ENCODE measurements at places on chromosomes 11 and 22.
A peak's percentile ranks its signal among the peaks of the same experiment; 100 is the strongest.

DNA sequence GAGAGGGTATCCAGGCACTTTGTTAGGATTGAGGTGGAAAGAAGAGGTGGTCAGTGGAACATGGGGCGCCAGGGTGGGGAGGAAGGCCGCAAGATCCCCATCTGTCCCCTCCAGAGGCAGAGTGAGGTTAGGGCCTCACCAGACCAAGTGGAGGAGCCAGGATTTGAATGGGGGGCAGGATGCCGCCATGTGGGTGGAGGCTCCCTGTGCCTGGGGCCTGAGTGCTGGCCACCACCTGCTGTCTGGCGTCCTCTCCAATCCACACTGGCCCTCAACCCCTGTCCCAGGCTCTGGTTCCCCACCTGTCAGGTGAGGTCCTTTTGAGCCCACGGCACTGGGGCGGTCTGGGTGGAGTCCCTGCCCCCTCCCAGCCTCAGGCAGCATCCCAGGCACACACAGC, 17.5 kb upstream of the TBX1 start:
- no peak for DNase-seq

DNA sequence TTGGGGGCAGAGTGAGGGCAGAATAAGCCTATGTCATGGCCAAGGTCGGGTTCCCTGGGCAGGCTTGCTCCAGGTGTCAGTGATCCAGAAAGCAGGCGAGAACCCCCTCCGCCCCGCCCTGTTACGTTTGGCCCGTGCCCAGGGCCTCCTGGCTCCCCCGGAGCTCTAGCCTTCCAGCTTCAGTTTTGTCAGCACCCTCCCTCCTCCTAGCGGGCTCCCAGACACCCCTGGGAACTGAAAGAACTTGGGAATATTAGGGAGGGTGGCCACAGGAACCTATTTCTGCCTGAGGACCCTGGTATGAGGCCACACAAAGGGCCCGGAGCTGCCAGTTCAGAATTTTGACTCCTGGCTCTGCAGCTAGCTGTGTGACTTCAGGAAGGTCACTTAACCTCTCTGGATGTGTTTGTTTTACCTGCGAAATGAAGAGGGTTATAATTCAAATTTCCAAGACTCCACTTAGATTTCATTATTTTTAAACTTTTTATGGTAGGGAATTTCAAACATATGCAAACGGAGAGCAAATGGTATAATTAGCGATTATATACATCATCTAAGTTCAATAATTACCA, 1.2 kb downstream of the TUBA8 start:
- no peak for DNase-seq

DNA sequence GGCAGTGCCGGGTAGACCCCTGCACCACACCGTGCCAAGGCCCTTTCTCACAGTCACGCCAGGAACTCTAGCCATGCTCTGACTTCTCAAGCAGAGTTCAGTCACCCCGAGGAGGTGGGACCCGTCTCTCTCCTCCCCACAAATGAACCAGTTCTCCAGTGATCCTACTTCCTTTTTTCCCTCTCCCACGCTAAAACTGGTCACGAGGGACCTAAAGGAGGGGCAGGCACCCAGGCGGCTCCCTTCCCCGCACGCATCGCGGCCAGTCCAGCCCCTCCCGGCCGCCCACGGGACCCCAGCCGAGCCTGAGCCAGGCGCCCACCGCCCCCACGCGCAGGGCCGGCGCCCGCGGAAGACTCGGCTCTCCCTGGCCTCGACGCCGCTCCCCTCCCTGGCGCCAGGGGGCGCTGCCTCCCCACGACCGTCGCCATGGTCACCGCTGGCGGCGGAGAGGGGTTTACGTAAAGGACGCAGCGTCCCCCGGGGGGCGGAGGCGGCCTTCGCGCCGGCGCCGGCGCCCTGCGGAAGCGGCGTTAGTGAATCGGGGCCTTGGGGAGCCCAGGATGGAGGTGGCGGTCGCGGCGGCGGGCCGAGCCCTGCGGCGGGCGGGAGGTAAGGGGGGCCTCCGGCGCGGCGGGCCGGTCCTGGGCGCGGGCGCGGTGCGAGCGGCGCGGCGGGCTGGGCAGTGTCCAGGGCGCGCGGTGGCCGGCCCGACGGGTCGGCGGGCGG, at the start of gene DAGLA:
DAGLA (plus strand) TSS at position 499 of the 729 bp plus-strand sequence. CDS start 39,765 bp downstream, outside the sequence.
- peak; percentile 97 for DNase-seq

- DNase-seq: no peak
Observed at GRCh38 chr11:60777572-60777971, 7.6 kb upstream of the MS4A10 start.

DNA sequence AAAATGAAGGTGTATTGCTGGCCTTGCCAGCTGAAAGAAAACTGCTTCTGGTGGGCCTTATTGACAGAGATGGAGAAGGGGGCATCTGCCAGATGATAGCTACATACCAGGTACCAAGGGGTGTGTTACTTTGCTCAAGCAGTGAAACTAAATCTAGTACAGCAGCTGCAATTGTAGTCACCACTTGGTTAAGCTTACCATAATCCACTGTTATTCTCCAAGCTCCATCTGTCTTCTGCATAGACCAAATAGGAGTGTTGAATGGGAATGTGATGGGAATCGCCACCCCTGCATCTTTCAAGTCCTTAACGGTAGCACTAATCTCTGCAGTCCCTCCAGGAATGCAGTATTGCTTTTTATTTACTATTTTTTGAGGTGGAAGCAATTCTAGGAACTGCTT, 45.8 kb upstream of the LIN7C start:
- no peak for DNase-seq

DNA sequence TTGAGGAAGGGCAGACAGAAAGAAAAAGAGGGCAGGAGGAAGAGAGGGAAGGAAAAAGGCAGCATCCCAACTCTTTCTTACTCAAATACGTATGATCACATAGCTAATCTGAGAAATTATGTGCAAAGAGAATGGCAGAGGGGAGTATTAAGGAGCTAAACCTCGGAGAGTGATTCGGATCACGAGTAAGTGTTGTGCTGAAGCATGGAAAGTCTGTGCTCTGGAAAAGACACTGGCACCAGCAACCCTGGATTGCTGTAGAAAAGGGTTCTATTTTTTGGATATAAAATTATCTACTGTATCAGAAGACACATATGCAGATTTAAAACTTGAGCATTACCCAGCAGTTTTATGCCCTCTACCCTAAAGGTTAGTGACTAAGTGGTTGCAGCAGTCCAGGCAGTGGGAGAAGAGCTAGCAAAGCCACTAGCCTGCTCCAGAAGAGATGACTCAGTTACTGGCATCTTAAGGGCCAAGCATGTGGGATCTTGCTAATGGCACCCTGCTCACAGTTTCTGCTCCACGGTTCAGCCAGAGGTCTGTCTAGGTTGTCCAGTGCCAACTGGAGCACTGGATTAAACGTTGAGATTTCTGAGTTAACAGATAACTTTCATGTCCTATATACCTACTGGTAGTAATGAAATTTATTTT, 151.7 kb downstream of the SWAP70 start:
- DNase-seq: no peak

DNA sequence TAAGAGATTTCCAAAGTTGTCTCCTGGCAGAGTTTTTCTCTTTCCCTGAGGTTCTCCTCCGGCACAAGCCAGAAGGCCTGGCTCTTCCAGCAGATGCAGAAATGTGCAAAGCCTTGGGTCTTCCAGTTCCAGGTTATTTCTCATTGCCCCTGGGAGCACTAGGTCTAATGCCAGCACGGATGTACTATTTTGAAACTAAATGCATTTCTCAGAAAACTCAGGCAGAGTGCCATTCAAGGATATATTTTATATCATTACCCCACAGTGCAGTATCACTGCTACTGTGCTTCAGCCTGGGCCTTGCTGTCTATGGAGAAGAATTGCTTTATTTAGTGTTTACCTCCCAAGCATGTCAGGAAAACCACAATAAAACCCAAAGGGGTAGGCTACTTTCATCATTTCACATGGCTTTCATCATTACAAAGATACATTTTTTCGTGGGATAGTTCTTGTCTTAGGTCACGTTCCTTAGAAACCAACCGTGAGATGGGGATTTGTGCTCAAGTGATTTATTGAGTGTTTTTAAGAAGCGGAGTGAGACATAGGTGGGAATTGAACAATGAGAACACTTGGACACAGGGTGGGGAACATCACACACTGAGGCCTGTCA, 22.4 kb upstream of the FZD4 start:
- no peak for DNase-seq

DNA sequence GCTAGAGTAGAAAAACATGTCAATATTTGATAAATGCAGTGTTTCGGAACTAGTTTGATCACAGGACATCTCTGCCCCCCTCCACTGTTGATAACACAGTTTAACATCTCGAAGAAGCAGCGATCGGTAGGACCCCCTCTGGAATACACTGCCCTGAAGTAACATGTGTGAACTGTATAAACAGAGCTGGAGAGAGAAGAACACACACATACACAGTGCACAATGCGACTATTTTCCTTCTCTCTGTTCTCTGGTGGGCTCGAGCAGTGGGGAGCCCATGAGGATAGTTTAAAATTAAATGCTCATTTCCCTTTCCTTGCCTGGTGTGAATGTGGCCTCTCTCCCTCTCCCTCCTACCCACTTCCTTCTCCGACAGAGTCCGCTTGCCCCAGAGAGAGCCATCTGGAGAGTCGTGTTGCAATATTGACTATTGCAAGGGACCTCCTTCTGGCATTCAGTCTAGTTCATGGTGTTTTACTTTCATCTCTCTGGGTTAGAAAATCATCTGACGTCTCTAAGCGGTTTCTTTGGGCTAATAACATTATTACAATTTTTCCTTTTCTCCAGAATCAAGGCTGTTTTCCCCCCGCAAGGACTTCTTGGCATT, 51.6 kb upstream of the BARX2 start:
- DNase-seq: no peak

DNA sequence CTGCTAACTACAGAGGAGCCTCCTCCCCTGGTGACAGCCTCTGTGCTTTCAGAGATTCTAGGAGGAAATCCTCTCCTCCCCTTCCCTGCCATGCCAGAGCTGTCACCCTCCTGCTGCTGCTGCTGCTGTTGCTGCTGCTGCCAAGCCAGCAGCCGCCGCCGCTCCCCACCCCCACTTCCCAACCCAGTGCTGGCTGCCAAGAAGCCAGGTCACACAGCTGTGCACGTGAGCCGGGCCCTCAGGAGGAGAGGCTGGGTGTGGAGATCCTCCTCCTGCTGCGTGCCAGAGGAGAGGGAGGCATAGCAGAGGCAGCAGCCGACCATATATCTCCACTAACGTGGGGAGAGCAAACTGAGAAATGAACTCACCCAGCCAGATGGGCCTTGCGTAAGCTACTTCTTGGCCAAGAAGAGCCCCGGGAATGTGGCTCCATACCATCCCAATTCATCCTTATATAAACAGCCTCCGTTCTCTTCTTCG, 12.4 kb downstream of the CRY2 start:
- DNase-seq: no peak

- no peak for DNase-seq
Observed at GRCh38 chr11:11251394-11251970, 101.6 kb downstream of the CSNK2A3 start.

DNA sequence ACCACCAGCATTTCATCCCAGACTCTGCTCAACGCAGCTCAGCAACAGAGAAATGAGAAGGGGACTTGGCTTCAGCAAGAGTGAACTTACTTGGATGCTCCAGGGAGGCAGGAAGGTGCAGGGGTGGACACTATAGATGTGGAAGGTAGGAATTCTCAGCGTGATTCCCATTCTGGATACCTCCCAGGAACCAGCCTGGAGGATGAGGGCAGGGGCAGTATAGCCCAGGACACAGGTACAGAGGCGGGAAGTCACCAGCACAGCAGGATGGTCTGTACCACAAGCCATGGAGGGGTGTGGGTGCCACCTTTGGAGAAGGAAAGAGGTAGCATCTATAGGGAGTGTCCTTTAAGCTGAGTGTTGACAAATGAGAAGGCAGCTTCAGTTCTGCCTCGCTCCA, 1275.2 kb downstream of the TBC1D22A start:
- DNase-seq: no peak

DNA sequence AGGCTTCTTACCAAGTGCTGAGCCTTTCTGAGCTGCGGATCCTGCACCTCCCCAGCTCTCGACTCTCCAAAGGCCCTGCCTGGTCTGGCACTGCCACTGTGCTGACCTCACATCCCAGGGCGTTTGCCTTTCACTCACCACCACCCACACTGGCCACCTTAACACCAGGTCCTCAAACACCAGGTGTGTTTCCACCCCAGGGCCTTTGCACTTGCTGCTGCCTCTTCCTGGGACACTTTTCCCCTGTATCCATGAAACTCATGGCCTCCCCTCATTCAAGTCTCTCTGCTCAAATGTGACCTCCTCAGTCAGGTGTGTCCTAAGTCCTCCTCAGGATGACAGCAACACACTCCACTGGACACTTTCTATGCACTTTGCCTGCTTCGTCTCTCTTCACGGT, 51.4 kb upstream of the ANO1 start:
- no peak for DNase-seq

- DNase-seq: no peak
Observed at GRCh38 chr11:120385655-120386054, 49.4 kb downstream of the ARHGEF12 start.

DNA sequence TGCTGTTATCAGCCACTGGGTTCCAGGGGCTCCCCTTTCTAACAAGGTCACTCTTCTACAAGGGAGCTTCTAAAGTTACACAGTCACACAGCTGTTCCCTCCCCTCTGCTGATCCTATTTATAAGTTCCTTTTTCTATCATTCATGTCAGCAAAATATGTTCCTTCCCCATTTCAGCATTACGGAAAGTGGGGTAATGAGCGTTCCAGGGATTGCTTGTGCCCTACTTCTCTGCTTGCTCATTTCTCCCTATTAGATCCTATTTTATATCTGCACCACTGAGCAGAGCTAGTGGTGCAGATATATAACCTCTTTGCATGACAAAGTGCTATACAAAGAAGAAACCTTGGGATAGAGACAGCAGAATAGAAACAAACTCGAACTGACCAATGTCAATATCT, 22.7 kb upstream of the PLEKHB1 start:
- no peak for DNase-seq

GRCh38 chr11:13019313-13019712, 10.2 kb downstream of the RASSF10 start:
- DNase-seq: no peak

GRCh38 chr11:68353118-68353517, 40.7 kb downstream of the LRP5 start:
- no peak for DNase-seq

DNA sequence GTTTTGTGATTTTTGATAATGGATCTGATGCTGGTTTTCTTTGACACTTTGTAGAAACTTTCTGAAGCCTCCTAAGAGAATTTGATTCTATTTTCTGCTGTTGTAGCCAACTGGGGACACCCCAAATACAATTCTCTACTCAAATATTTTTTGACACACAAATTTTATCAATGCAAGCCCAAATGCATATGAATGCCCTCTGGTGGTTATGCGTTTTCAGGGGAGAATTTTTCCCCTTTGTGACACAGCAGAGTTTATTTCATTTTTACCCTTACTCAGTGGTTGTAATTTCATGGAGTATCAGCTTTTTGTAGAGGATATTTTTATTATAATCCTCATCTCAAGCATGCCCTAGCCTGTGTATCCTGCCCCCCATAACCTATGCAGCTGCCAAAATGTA, 44.7 kb upstream of the MTMR2 start:
- no peak for DNase-seq

- peak; percentile 60 for DNase-seq
Observed at GRCh38 chr11:72111300-72112142, 974 bp downstream of the ANAPC15 start.

DNA sequence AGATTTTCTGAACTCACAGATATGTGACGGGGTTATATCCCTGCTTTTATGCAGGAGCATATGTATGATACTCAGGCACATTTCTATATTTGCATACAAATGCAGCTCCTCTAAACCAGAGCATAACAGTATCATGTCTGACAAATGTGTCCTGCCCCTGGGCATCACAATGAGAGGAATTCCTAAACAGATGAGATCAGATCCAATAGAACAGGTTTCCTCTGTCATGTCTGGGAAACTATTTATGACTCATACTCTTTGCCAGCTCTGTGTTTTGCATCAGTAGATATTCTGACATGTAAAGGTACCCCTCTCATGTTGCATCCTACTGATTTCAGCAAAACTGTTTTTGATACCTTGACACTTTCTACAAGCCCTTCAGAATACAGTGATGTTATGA, 29.4 kb downstream of the SYT9 start:
- DNase-seq: no peak

Measured in activated CD8-positive, alpha-beta memory T cell treated with anti-CD3 and anti-CD28 coated beads, Interleukin-2, amount 50 U/mL, for 48 hours (primary cell).